SW480 (cell line): ENCODE measurements at places on chromosomes 12 and 14.

DNA sequence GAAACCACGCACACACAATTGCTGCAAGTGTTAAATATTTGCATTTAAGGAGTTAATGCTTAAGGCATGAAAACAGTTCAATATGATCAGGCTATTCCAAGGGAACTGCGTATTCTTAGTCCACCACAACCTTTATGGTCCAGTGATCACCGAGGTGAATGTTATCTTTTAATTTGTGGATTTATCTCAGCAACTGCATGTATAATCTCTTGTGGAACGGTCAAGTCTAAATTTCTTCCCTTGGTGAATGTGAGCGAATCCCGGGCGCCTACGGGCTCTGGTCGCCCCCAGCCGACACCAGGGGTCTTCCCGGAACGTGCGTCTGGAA lies 999 bp upstream of the AK7 start:
- DNase-seq = no peak

DNA sequence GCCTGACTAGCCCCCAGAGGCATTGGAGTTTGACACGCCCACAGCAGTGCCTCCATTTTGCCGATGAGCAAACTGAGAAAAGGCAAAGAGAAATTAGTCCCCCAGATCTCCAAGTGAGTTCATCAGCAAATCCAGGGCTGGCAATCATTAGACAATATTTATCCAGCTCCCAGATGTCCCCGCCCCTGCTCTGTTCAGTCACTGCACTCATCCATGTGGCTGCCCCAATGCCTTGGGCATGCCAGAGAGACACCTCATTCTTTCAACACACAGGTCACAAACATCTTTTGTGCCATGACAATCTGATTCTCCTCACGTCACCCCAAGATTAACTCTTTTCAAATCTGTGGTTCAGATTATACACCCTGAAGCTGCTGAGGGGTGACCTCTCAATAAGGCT lies 43.5 kb downstream of the DPF3 start:
- no peak for DNase-seq

- no peak for DNase-seq
Observed at GRCh38 chr12:119666226-119666795, 1.6 kb upstream of the PRKAB1 start.

DNA sequence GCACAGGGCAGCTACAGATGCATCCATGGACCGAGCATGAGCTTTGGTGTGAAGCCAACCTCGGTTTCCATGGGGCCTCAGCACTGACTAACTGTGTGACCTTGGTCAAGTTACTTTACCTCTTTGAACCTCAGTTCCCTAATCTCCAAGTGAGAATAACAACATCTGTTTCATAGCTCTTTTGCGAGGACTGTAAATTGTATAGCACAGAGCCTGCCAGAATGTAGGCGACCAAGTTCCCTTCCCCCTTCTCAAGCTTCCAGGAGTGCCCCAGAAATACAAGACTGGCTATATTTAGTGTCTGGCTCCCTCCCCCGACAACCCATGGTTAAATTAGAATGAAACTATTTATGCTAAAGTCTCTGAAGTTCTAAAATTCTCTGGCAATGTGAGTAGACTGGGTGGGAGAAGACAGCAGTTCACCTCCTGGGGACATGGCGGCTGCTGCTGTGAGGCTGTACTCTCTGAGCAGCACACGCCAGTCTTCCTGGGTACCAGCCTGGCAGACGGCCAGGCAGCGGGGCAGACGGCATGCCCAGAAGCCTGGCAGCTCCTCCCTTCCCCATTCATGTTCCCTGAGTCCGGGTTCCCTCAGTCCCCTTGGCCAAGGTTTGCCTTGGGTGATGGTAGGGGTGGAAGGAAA lies 22.0 kb upstream of the TMED10 start:
- DNase-seq = no peak

GRCh38 chr12:48979602-48980388 lies 1.7 kb downstream of the WNT1 start:
- DNase-seq = no peak

DNA sequence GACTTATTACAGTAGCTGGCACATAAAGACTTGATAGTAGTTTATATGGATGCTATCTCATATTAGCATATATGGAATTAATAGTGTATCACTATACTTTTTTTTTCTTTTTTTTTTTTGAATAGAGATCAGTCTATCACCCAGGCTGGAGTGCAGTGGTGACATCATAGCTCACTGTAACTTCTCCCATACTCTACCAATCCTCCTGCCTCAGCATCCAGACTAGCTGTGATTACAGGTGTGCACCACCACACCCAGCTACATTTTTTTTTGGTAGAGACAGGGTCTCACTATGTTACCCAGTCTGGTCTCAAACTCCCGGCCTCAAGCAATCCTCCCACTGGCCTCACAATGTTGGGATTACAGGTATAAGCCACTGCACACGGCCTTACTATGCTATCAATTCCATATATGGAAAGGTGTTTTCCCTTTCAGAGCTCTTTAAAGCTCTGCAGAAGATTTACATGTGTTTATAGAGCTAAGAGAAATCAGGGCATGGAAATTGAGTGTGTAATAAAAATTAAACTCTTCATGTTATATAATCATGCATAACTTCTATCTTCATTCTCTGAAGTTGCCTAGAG lies 1.8 kb upstream of the TBK1 start:
- no peak for DNase-seq

DNA sequence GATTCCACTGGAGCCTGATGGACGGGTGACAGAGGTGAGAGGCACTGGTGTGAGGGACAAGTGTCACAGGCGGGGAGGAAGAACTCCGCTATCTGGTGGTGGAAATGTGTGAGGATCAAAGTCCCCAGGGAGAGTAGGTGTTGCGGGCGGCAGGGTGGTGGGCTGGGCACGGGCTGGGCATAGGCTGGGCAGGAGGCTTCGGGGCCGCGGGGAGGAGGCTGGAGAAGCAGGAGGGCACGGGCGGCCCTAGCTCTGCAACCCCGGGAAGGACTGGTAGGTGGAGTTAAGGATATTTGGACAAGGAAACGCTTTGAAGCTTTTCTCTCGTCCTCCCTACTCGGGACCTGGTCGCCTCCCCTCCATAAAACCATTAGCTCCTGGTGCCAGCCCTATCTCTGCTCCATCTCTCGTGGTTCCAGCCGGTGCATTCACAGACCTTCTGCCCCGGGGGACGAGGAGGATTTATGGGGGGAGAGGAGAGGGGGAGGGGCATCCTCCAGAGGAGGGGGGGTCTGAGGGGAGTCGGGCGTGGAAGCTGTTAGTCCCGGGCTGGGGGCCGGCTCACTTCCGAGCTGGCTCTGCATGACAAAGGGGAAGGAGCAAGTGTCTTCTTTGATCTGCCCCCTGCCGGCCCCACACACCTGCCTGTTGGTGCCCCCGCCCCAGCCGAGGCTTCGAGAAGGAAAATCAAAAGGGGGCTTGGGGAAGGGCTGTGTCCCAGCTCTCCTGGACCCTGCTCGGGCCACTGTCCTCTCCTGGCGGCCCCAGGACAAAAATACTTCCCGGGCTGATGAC lies 504 bp downstream of the WNT5B start:
- peak; percentile 63 for DNase-seq

- no peak for DNase-seq
Observed at GRCh38 chr12:67689385-67689784, 40.8 kb downstream of the DYRK2 start.

- DNase-seq = no peak
Observed at GRCh38 chr12:53955776-53956250, 1.1 kb downstream of the HOXC12 start.

DNA sequence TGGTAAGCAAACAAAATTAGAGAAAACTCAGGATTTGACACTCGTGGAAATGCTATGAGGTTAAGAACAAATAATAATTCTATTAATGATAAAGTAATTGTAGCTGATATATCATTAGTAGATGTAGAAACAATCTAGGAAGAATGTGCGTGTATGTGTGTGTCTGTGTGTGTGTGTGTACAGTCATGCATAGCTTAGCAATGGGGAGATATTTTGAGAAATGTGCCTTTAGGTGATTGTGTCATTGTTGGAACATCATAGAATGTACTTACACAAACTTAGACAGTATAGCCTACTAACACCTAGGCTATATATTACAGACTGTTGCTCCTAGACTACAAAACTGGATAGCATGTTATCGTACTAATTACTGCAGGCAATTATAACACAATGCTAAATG lies 5.3 kb downstream of the CLEC2A start:
- DNase-seq = no peak

- DNase-seq = no peak
Observed at GRCh38 chr14:103569408-103569807, 6.6 kb downstream of the COA8 start.

GRCh38 chr14:42000450-42000849 lies 393.8 kb downstream of the LRFN5 start:
- DNase-seq = no peak

- no peak for DNase-seq
Observed at GRCh38 chr14:81673930-81674329, 140.3 kb upstream of the SEL1L start.

- DNase-seq = no peak
Observed at GRCh38 chr14:98131406-98131805, 1140.6 kb downstream of the BCL11B start.

GRCh38 chr12:11891754-11892386 lies 178.9 kb upstream of the BCL2L14 start:
- DNase-seq = no peak

- no peak for DNase-seq
Observed at GRCh38 chr12:105960319-105961083, 178.3 kb downstream of the NUAK1 start.

DNA sequence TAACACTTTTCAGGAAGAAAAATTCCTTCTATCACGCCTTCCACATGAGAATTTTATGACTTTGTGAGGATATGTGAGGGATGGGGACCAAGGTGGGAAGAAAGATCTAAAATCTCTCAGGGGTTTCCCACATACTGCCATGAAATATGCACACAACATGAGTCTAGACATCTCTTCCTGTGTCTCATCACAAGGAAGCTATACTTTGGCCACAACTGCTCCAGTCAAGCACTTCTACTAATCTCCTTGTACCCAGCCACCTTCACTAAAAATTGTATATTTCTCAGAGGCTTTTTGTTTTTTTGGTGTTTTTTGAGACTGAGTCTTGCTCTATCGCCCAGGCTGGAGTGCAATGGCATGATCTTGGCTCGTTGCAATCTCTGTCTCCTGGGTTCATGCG lies 3.2 kb downstream of the OSBPL8 start:
- DNase-seq = no peak

GRCh38 chr14:65007202-65007601 lies 20.5 kb downstream of the FNTB start:
- DNase-seq = no peak

DNA sequence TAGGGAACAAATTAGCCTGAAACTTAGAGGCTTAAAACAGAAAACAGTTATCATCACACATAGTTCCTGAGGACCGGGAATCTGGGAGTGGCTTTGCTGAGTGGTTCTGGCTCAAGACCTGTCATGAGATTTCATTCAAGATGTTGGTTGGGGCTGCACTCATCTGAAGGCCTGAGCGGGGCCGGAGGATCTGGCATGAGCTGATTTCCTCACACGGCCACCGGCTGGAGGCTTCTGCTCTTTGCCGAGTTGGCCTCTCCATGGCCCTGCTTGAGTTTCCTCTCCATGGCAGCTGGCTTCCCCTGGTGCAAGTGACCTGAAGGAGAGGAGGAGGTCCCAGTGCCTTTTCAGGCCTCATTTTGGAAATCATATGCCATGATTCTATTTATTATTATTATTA lies 128.1 kb downstream of the PAPOLA start:
- DNase-seq = no peak

GRCh38 chr14:45084946-45085346 lies 1.0 kb downstream of the PRPF39 start:
- DNase-seq = peak; percentile 7

DNA sequence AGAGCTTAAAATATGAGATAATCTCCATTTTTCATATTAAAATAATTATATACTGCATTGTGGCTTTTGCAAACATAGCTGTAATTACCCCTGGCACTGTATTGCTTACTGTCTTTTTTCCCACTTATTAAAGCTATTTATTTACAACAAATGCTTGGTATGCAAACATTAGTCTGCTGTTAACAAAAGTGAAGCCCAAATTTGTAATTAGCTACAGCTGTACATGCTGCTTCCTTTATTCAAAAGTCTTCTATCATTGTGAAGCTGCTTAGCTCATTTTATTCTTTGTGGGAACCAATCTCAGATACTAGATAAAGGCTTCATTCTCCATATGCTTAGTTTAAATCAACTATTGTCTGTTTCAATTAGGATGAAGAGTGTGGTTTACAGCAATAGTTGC lies 425.8 kb upstream of the FOXG1 start:
- no peak for DNase-seq

DNA sequence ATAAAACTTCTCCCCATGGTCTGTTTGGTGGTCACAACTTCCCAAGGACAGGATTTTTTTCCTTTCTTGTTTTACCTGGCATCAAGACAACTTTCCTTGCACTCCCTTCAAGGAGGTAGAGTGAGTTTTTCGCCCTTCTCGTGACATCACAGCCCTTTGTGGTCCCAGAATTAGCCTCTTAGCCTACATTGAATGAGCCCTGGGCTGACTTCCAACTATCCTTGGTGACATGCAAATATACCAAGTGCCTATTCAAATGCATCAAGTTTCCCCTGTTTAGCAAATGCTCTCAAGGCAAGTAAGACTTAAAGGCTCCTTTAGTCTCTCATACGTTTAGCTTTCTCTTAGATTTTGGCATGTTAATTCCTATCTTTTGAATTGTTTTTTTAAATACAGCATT lies 36.6 kb downstream of the TC2N start:
- no peak for DNase-seq

- no peak for DNase-seq
Observed at GRCh38 chr14:78316786-78317185, 146.6 kb downstream of the NRXN3 start.
